Natural killer cell treated with Interleukin-12 subunit alpha and Interleukin-12 subunit beta and Interleukin-15 and Interleukin-18, amount 100 ng/mL, for 72 hours (primary cell): ENCODE measurements at places on chromosomes 11 and 22.

- no peak for DNase-seq
Observed at GRCh38 chr11:85394283-85394682, 232.9 kb downstream of the DLG2 start.

GRCh38 chr11:93983542-93984195 lies 37.5 kb upstream of the HEPHL1 start:
- DNase-seq = no peak

GRCh38 chr11:17506942-17507341 lies 30.3 kb upstream of the ABCC8 start:
- no peak for DNase-seq

DNA sequence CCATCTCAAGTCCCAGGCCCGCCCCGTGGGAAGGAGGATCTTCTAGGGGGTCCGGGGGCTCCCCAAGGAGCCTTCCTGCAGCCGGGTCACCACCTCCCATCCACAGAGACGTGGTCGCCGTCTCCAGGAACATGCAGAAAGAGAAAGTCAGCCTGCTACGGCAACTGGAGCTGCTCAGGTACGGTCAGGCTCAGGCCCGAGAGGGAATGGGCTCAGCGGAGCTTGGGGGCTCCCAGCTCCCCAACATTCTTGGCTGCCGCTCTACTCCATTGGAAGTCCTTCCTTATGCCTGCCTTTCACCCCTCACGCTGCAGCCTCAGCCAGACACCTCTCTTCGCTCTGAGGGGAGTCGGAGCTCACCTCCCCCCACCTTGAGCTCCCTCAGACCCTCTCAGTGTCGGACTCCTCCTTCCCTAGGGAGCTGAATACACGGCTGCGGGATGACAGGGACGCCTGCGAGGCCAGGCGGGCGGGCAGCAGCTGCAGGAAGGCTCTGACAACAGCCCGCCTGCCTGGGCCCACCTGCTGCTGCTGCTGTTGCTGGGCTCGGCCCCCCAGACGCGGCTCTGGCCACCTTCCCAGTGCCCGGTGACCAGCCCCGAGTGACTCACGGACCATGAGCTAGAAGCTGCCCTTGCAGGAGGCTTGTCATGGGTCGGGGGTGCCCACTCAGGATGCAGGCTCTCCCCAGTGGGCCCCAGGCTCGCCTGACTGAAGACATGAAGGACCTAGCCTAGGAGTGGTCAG lies 1.5 kb upstream of the CD151 start:
- no peak for DNase-seq
